ENCODE measurements at places on chromosomes 6 and 20.
A peak's percentile ranks its signal among the peaks of the same experiment; 100 is the strongest.

GRCh38 chr6:10424040-10424439, 9.2 kb upstream of the TFAP2A start:
- H3K4me1 ChIP-seq = no peaks in the 10 kb centered on the region
- DNase-seq = no peak
- peaks cover 61% of the 10 kb centered on the region for H3K27me3 ChIP-seq
- no peak overlapping the region for H3K27ac ChIP-seq

- H3K4me3 ChIP-seq = no peak overlapping the region
- DNase-seq = no peak
- H3K36me3 ChIP-seq = no peaks in the 10 kb centered on the region
- H3K27me3 ChIP-seq = peaks cover 12% of the 10 kb centered on the region
- peaks cover 10% of the 10 kb centered on the region for H3K4me1 ChIP-seq
These were observed 2.6 kb upstream of the TFAP2C start for GRCh38 chr20:56626367-56627121.

- H3K4me1 ChIP-seq = peaks cover 9% of the 10 kb centered on the region
- DNase-seq = no peak
- H3K27ac ChIP-seq = no peak overlapping the region
- no peak overlapping the region for H3K4me3 ChIP-seq
These were observed 3.3 kb upstream of the TAGAP start for GRCh38 chr6:159047891-159048685.

GRCh38 chr6:52136055-52136454, 48.6 kb upstream of the PKHD1 start:
- H3K27ac ChIP-seq = no peak overlapping the region
- H3K36me3 ChIP-seq = no peaks in the 10 kb centered on the region
- H3K4me3 ChIP-seq = no peak overlapping the region
- no peak for DNase-seq
- H3K27me3 ChIP-seq = no peaks in the 10 kb centered on the region
- H3K4me1 ChIP-seq = no peaks in the 10 kb centered on the region

DNA sequence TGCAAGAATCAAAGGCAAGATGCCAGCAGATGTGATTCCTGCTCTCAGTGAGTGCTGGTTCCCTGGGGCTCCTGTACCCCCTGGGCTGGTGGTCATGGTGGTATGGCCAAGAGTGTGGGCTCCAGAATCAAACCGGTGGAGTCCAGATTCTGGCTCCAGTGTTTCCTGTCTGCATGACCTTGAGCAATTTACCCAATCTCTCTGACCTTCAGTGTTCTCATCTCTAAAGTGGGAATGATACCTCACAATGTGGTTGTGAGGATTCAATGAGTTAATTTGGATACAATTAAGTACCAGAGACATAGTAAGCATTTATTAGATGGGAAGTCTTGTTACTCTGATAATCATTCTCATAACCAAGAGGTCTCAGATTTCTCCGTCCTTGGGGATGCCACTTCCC, 218.4 kb upstream of the JARID2 start:
- H3K27ac ChIP-seq = no peak overlapping the region
- no peak overlapping the region for H3K4me3 ChIP-seq
- H3K27me3 ChIP-seq = no peaks in the 10 kb centered on the region
- no peak for DNase-seq
- no peaks in the 10 kb centered on the region for H3K4me1 ChIP-seq

GRCh38 chr6:8069631-8070284, 5.6 kb upstream of the BLOC1S5 start:
- no peaks in the 10 kb centered on the region for H3K27me3 ChIP-seq
- H3K4me1 ChIP-seq = no peaks in the 10 kb centered on the region
- H3K27ac ChIP-seq = no peak overlapping the region
- no peak for DNase-seq
- no peaks in the 10 kb centered on the region for H3K36me3 ChIP-seq

GRCh38 chr6:36722879-36723278, 25.3 kb downstream of the RAB44 start:
- no peak overlapping the region for H3K27ac ChIP-seq
- H3K4me1 ChIP-seq = peaks cover 6% of the 10 kb centered on the region
- H3K36me3 ChIP-seq = no peaks in the 10 kb centered on the region
- no peak overlapping the region for H3K4me3 ChIP-seq
- H3K27me3 ChIP-seq = no peaks in the 10 kb centered on the region

DNA sequence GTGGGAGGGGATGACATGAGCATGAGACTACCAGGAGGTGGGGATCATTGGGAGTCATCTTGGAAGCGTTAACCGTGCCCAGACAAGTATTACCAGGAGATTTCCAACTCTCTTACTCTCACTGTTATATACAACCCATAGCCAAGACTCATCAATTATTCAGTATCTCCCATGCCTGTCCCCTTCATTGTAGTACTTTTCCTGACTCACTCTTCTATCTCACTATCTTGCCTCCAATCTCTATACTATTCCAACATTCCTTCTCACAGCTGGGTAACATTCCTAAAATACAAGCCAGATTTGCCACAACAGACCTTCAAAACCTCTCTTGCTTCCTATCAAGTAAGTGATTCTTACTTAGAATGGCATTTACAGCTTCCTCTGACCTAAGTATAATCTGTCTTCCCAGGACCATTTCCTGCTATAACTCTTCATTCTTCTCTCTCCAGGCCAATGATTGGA, 226.3 kb upstream of the SMLR1 start:
- H3K36me3 ChIP-seq = no peaks in the 10 kb centered on the region
- H3K27ac ChIP-seq = no peak overlapping the region
- H3K4me3 ChIP-seq = no peak overlapping the region
- no peak for DNase-seq

GRCh38 chr20:23832775-23833513, 6.4 kb upstream of the CST2 start:
- no peaks in the 10 kb centered on the region for H3K27me3 ChIP-seq
- no peaks in the 10 kb centered on the region for H3K4me1 ChIP-seq
- H3K36me3 ChIP-seq = no peaks in the 10 kb centered on the region
- H3K4me3 ChIP-seq = no peak overlapping the region

DNA sequence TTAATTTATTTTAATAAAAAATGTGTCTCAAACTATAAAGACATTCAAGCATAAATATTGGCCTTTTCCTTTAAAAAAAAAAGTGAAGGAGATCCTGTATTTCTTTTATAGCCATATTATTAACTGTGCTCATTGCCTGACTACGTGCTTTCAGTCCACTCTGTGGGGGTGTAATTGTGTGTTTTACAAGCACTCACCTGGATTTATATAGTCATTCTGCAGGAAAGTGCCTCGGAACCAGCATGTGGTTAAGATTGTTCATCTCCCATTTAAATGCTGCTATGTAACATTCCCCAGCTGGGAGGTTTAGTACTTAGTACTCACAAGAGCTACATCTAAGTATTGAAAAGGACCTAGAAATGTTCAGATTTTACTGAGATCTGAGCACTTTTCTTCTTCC, 47.9 kb upstream of the SLC22A16 start:
- no peak overlapping the region for H3K27ac ChIP-seq
- H3K4me1 ChIP-seq = no peaks in the 10 kb centered on the region
- H3K36me3 ChIP-seq = no peaks in the 10 kb centered on the region

- DNase-seq = no peak
- no peaks in the 10 kb centered on the region for H3K27me3 ChIP-seq
- H3K4me1 ChIP-seq = peaks cover 14% of the 10 kb centered on the region
- peak overlapping the region; percentile 11 for H3K27ac ChIP-seq
These were observed 44.4 kb downstream of the MDFI start for GRCh38 chr6:41682497-41683272.

DNA sequence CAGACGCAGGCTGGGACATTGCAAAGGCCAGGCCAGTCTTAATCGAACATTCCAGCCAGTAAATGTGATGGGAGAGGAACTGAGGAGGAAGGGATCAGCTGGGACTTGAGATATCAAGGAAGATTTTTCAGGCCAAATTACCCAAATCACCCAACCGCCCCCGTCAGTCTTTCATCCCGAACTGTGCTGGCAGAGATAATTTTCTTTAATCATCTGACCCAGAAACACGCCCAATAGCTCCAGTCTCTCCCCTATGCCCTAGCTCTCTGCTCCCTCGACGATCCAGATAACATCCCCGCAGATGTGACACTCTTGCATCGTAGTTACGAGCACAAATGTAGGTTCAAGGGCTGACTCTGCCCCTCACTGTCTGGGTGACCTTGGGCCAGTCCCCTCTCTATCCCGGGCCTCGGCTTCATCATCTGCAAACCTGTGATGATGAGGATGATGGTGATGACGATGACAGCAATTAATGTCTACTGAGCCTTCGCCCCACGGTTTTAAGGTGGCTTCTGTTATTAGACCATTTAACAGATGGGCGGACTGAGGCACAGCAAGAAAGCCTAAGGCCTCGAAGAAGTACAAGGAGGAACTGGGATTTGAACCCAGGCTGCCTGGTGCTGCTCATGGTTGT, 118.6 kb downstream of the PREX1 start:
- DNase-seq = no peak
- H3K4me3 ChIP-seq = no peak overlapping the region
- peaks cover 14% of the 10 kb centered on the region for H3K4me1 ChIP-seq
- no peak overlapping the region for H3K27ac ChIP-seq
- H3K36me3 ChIP-seq = peaks cover 31% of the 10 kb centered on the region
- no peaks in the 10 kb centered on the region for H3K27me3 ChIP-seq

DNA sequence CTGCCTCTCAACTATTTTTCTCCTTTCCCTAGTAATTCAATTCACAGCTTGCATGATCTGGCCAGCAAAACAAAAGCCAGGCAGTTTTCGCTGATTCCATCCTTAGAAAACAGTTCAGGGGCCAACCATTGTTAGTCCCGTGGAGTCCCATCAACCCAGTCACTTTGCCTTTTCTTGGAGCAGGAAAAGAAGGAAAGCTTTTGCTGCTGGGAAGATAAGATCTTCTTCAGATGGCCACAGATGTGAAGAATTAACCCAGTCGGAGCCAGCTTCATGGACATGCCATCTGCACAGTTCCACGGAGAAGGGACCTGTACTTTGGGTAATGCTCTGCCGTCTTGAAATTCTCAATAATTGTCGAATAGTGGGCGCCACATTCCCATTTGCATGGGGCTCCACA, 76.9 kb upstream of the TSHZ2 start:
- H3K4me3 ChIP-seq = no peak overlapping the region
- H3K27me3 ChIP-seq = no peaks in the 10 kb centered on the region
- no peaks in the 10 kb centered on the region for H3K36me3 ChIP-seq
- H3K4me1 ChIP-seq = no peaks in the 10 kb centered on the region

GRCh38 chr6:109632405-109632804, 58.6 kb downstream of the AK9 start:
- H3K27me3 ChIP-seq = no peaks in the 10 kb centered on the region
- H3K4me3 ChIP-seq = no peak overlapping the region
- H3K27ac ChIP-seq = no peak overlapping the region
- DNase-seq = no peak

- no peak overlapping the region for H3K27ac ChIP-seq
- H3K27me3 ChIP-seq = no peaks in the 10 kb centered on the region
- H3K36me3 ChIP-seq = no peaks in the 10 kb centered on the region
- no peak for DNase-seq
These were observed 1003.1 kb downstream of the KIF16B start for GRCh38 chr20:15570156-15570555.

GRCh38 chr20:25148181-25148981, 47.1 kb upstream of the ENTPD6 start:
- DNase-seq = peak; percentile 35
- H3K27ac ChIP-seq = no peak overlapping the region
- no peaks in the 10 kb centered on the region for H3K27me3 ChIP-seq
- H3K4me1 ChIP-seq = peaks cover 8% of the 10 kb centered on the region
- no peaks in the 10 kb centered on the region for H3K36me3 ChIP-seq
- H3K4me3 ChIP-seq = peak overlapping the region; percentile 46

DNA sequence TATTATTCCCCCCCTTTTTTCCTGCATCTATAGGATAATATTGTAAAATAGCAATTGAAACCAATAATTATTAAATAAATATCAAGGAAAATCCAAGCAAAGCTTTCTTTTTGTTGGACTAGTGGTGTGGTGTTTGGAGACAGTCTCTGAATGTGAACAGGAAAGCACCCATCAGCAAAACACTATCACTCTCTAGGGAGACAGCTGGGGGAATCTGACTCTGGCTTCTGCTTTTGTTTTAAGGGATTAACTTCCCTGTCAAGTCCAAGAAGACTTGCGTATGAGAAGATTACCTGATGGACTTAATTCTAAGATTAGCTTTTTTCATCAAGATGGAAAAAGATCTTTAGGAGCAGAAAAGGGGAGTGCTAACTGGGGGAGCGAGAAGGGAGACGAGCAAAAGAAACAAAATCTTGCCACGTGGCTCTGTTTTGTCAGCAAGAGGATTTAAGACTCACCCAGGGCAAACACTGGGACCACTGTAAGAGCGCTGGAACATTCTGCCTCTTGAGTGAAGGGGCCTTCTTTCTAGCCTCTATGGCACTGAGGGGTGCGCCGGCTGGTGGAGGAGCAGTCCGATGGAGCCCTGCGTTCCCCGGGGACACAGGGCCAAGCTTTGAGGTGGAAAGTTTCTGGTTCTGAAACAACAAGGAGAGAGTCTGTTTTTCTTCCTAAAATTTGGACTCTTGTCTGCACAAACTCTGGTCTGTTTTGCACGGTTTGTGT, 570 bp downstream of the TULP4 start:
- H3K4me1 ChIP-seq = no peaks in the 10 kb centered on the region
- H3K27ac ChIP-seq = no peak overlapping the region
- peaks cover 3% of the 10 kb centered on the region for H3K36me3 ChIP-seq
- DNase-seq = no peak
- no peaks in the 10 kb centered on the region for H3K27me3 ChIP-seq
- no peak overlapping the region for H3K4me3 ChIP-seq

DNA sequence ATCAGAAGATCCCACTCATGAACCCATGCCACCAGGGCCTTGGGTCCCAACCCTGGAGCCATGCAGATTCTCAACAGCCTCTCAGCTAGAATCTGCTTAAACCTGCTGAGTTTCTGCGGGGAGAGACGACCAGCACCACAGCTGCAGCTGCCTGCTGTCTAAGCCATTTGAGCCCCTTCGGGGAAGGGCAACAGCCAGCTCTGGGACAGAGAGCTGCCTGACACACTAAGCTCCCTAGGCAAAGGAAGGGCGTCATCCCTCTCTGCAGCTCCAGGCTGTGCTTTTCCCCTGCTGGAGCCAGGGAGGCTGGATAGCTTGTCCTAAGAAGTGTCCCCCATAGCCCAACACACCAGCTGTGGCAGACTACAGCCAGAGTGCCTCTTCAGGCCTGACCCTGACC, 182.5 kb downstream of the OTOR start:
- no peaks in the 10 kb centered on the region for H3K36me3 ChIP-seq
- H3K4me3 ChIP-seq = no peak overlapping the region
- H3K27me3 ChIP-seq = no peaks in the 10 kb centered on the region
- H3K4me1 ChIP-seq = no peaks in the 10 kb centered on the region
- H3K27ac ChIP-seq = no peak overlapping the region

GRCh38 chr6:122789182-122790027, at the start of gene SMPDL3A:
Gene SMPDL3A (plus strand): TSS chr6:122789258. CDS start chr6:122789347, 89 bp downstream.
- peaks cover 8% of the 10 kb centered on the region for H3K27me3 ChIP-seq
- DNase-seq = no peak
- H3K4me1 ChIP-seq = peaks cover 3% of the 10 kb centered on the region

GRCh38 chr6:108608453-108609275, 47.9 kb downstream of the FOXO3 start:
- DNase-seq = no peak
- no peak overlapping the region for H3K4me3 ChIP-seq
- no peaks in the 10 kb centered on the region for H3K36me3 ChIP-seq
- no peaks in the 10 kb centered on the region for H3K4me1 ChIP-seq
- H3K27ac ChIP-seq = no peak overlapping the region

- H3K4me3 ChIP-seq = no peak overlapping the region
- no peaks in the 10 kb centered on the region for H3K4me1 ChIP-seq
- peaks cover 63% of the 10 kb centered on the region for H3K36me3 ChIP-seq
- H3K27me3 ChIP-seq = no peaks in the 10 kb centered on the region
- H3K27ac ChIP-seq = no peak overlapping the region
These were observed 92.1 kb downstream of the SYNJ2 start for GRCh38 chr6:158073776-158074175.

- no peak for DNase-seq
- no peaks in the 10 kb centered on the region for H3K4me1 ChIP-seq
- no peak overlapping the region for H3K27ac ChIP-seq
- H3K36me3 ChIP-seq = no peaks in the 10 kb centered on the region
- no peaks in the 10 kb centered on the region for H3K27me3 ChIP-seq
These were observed 285.3 kb downstream of the CDC5L start for GRCh38 chr6:44672841-44673240.

Data from effector memory CD4-positive, alpha-beta T cell (primary cell).